Uterus (tissue), 4 donors: ENCODE measurements at places on chromosomes 7 and 10. TPM values are rescaled to one million over a fixed set of nuclear protein-coding genes. Genes with fewer than 3 reads are reported as not detected.

Gene CRYGN
- total RNA-seq: 2.9 TPM

DNA sequence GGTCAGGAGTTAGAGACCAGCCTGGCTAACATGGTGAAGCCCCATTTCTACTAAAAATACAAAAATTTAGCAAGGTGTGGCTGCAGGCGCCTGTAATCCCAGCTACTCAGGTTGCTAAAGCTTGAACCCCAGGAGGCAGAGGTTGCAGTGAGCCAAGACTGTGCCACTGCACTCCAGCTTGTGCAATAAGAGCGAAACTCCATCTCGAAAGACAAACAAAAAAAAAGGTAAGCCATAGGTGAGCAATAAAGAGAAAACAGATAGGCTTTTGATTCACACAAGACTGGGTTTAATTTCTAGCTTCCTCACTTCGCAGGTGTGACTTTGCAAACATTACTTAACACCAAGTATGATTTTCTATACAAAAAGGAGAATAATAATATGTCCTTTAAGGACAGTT lies 72.3 kb upstream of the ACBD5 start:
- DNase-seq: no peak

DNA sequence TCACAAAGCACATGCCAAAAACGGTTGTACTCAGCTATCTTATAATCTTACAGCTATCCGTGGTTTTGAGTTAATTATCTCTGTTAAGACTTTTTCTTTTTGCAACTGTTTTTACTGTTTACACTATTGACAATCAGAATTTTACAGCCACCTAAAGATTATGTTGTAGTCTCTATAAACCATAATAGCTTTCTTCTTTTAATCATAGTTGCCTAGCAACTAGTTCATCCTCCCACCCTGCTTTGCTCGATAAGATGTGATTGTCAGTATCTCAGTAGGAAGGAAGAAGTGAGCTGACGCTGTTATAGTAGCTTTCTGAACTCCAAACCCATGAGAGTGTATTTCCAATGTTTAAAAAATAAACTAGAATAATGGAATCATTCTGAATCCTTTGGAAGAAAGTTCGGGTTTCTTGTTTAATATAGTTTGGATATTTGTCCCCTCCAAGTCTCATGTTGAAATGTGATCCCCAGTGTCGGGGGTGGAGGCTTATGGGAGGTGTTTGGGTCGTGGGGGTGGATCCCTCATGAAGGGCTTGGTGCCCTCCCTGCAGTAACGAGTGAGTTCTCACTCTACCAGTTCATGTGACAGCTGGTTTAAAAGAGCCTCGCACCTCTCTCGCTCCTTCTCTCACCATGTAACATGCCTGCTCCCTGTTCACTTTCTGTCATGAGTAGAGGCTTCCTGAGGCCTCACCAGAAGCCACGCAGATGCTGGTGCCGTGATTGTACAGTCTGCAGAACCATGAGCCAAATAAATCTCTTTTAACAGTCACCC lies 68.1 kb downstream of the SVOPL start:
- no peak for DNase-seq

DNA sequence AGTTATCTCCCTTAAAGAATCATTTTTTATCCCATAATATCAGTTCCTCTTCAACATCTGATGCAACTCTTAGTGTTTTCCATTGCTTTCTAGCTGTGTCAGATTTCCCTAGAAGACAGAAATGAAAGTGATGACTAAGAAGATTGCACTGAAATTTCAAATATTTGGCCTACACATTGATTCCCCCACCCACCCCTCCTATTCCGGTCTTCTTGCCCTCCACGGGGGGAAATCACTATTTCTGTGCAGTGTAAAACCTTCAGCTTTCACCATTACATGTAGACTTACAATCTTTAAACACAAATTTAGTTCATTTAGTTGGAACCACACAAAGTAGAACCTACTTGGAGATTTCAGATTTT lies 63.7 kb upstream of the IL6 start:
- DNase-seq: no peak

DNA sequence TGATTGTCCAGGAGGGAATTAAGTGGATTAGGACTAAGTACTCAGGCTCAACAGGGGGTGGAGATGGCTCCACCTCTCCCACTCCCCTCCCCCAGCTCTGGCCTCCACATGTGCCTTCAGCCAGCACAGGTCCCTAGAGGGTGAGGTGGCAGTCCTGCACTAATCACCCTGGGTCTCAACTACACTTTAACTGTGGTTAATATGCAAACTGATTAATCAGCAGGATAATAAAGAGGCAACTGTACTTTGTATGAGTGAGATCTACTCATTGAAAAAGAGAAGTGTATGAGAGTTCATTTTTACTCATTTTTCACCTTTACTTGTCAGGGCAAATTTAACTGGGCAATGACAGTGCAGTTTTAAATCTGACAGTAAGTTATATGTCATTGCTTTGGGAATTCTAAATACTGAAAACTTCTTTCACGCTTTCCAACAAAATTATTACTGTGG lies 223.8 kb upstream of the CCDC6 start:
- no peak for DNase-seq

DNA sequence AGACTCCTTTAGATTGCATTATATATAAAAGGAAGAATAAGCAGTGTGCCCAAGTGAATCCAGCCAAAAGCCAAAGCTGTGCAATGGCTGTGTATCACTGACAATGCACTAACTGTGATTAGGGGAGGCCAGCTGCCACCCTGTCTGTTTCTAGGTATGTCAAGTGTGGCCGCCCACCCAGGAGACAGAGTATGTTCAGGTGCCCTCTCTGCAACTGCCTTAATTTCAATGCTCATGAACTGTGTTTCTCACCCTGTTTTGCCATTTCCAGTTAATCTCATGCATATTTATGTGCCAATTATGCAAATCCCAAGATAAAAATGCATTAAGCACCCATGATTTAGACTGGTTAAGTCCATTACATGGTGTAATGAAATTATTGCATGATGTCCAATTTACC lies 159.4 kb downstream of the FRMD4A start:
- DNase-seq: no peak

- no peak for DNase-seq
Observed at GRCh38 chr7:36635091-36635490, 89.2 kb downstream of the AOAH start.

Gene LIPN
- not detected for total RNA-seq
